ENCODE measurements at places on chromosomes 5 and 9. TPM values are rescaled to one million over a fixed set of nuclear protein-coding genes. Genes with fewer than 3 reads are reported as not detected.

Gene TICAM2
- 1.6 TPM for total RNA-seq

Gene C7
- 1.4 TPM for total RNA-seq

Gene IL4
- total RNA-seq = not detected

Gene WNT8A
- not detected for total RNA-seq

Gene LHX3
- 0.13 TPM for total RNA-seq

Gene GFI1B
- 0.08 TPM for total RNA-seq

Gene KCNIP1
- not detected for total RNA-seq

Gene NR2F1
- total RNA-seq = 49.5 TPM

Gene PCDHA9
- 0.21 TPM for total RNA-seq

Gene CDO1
- not detected for total RNA-seq

Gene TMC1
- total RNA-seq = 0.36 TPM

Gene ABO
- total RNA-seq = 0.10 TPM

Gene MYMK
- total RNA-seq = not detected

Gene IGFBPL1
- 13.7 TPM for total RNA-seq

Gene SH3TC2
- total RNA-seq = 0.33 TPM

Gene C8G
- total RNA-seq = 2.9 TPM

Gene TAF11L10
- total RNA-seq = not detected

Gene IL31RA
- total RNA-seq = 3.1 TPM

Gene OSMR
- total RNA-seq = 82.4 TPM

Gene SLIT3
- total RNA-seq = 26.4 TPM

Gene AQP3
- total RNA-seq = 1.0 TPM

Gene SHISAL2B
- total RNA-seq = not detected

Gene RGS14
- 13.5 TPM for total RNA-seq

Gene NUTM2G
- total RNA-seq = not detected

Gene HTR1A
- not detected for total RNA-seq

Gene BAAT
- 0.08 TPM for total RNA-seq

Gene TSPAN17
- total RNA-seq = 64.7 TPM

Gene FST
- total RNA-seq = 0.51 TPM

Gene HTR4
- not detected for total RNA-seq

Gene STKLD1
- total RNA-seq = 0.74 TPM

Gene FYB1
- 0.46 TPM for total RNA-seq

Gene IL7R
- total RNA-seq = 0.90 TPM

Gene GKAP1
- 5.2 TPM for total RNA-seq

Gene BRD8
- 92.1 TPM for total RNA-seq

Gene SELENOP
- total RNA-seq = 1.6 TPM

Gene ZFP37
- total RNA-seq = 1.1 TPM

Data from Panc1 (cell line).